ENCODE measurements at places on chromosomes 7 and 10.

DNA sequence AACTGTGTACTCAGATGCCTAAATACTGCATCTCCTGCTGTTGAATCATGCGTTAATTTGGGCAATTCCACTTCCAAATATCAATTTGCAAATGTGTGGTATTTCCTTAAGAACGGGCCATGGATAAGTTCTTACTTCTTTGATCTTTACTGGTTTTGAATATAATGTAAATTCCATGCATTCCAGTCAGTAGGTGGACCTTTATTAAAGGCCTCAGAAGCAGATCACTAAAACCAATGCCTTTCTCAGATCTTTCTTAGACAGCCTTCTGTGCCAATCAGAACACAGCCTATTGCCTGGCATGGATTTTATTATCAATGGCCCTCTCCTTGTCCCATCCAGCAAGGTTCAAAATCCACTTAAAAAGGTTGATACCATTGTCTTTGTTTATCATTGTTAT, 21.5 kb upstream of the POM121L12 start:
- DNase-seq = no peak

DNA sequence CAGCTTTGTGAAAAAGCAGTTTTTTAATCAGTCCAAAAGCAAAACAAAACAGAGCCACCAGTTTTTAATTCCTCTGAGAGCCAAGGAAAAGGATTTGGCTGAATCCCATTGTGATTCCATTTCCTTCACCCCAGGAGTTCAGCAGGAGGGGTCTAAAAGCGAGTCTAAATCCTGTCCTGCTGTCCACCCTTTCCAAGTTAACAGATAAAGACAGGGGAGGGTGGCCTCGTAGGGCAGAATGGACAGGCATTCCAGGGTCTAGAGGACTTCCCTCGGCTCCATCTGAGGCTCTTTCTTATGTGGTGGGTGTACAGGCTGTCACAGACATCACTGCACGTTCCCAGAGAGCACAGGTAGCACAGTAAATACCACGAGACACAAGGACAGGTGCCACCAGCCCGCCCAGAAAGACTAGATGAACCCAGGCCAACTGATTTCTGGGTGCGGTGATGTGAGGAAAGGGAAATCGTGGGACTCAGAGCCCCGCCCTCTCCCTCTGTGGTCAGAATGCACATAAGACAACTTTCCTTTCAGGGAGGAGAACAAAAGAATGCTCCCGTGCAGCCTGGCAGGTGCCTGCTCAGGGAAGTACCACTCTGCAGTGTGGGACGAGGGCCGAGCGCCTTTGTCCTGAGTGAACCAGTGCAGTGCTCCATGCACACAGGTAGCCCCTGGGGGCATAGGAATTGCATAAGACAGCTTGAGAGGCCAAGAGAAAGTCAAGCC, 119.7 kb downstream of the ABLIM1 start:
- peak; percentile 71 for DNase-seq

DNA sequence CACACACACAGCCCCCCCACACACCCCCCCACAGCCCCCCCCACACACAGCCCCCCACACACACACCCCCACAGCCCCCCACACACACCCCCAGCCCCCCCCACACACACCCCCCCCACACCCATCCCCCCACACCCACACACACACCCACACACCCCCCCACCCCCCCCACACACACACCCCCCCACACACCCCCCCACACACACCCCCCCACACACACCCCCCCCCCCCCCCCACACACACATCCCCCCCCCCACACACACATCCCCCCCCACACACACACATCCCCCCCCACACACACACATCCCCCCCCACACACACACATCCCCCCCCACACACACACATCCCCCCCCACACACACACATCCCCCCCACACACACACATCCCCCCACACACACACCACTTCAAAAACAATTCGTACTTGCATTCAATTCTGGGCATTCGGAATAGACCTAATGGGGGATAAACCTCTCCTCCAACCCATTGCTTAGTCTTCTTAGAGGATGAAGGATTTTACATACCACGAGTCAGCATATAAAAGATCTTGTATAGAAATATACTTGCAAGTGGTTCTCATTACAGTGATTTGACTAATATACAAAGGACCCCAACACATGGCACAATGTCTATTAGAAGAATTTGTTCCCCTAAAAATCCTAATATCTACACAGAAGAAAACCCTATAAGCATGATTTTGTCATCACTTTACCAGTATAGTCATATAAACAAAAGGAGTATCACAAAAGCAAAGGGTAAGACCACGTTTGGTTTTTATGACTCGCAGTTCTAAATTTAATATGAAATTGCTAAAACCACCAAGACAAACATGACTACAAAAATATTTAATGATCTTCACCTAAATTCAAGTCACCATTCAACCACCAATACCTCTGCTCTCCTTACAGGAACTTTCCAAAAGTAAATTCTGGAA, 80.9 kb downstream of the DIP2C start:
- DNase-seq = no peak

- no peak for DNase-seq
Observed at GRCh38 chr7:148146346-148146745, 444.2 kb upstream of the C7orf33 start.

GRCh38 chr7:40935435-40935834, 767.5 kb downstream of the INHBA start:
- no peak for DNase-seq

DNA sequence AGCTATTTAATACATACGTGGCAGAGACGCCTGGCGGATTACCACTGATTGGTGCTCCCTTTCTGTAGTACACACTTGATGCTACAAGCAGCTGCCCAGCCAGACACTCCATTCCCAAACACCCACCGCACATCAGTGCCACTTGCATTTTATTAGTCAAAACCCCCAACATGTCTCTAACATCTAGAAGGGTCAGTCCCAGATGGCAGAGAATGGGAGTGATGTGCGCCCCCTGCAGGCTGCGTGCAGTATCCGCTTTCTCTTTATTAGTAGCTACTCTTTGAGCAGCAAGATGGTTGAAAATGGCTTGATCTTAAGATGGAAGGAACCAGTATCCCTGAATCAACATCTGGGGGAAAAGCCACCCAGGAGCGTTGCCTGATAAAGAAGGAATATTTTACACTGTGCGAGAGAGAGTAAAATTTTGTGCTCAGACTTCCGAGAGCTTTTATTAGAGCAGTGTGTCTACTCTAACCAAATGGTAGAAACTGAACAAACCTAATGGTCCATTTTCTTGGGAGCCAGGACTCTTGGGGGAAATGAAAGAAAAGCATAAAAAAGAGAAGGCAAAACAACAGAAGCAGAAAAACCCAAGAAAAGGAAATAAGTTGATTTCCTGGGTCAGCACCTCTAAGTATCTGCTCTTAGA, 78.3 kb downstream of the ST8SIA6 start:
- peak; percentile 74 for DNase-seq

DNA sequence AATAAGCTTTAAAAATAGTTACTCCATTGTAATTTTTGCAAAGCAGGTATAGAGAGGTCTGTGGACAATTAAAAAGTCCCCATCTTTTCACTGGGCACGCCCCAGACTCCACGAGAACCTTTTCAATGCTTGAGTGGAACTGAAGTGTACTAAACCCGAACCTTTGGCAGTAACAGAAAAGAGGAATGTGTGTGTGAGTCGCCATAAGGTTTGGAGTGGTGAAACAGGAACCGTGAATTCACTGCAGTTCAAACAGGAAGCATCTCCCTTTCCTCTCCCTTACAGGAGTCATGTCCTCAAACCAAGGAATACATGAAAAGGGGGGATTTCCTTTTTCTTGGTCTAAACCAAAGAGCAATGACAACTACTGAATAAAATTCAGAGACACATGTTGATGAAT, 23.2 kb downstream of the NDUFB2 start:
- DNase-seq = no peak

GRCh38 chr10:119541459-119542356, 811 bp downstream of the RGS10 start:
- peak; percentile 78 for DNase-seq

DNA sequence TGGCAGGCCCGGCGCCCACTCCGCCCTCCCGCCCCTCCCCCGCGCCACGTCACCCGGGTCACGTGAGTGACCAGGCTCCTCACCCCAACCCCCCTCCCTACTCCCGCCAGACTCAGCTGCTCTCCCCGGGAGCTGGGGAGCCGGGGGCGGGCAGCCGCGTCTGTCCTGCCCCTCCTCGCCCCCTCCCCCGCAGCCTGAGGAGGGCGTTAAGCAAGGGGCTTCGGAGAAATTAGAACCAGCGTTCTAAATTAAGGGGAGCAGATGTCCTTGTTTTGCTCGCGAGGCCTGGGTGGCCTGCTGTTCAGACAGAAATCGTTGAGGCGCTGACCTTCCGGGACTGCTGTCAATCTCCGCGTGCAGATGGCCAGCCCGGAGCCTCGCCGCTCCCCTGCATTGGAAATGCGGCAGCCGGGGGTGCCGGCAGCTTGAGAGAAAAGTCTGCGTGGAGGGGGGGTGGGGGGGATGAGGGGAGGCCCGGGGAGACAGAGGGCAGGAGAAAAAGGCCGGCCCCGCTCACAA, 102.2 kb upstream of the ZNF438 start:
- peak; percentile 79 for DNase-seq

DNA sequence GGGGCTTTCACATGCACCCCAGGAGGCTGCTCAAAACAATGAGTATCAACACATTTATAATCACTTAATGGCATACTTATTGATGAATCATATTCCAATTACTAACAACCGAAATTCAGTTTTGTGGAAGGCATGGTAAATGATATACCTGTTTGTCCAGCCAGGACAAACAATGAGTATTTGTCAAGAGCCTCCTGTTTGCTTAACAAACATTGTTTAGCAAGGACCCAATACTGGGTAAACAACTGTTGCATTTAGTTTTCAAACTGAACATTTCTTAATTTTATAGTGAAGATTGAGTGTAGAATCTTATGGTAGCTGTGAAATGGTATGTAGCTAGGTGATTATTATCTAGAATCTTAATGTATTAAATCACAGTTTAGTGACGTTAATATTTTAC, 473.7 kb downstream of the ATRNL1 start:
- no peak for DNase-seq

GRCh38 chr7:116249969-116250553, 39.7 kb downstream of the TES start:
- no peak for DNase-seq

GRCh38 chr10:112202561-112203241, 19.1 kb upstream of the GPAM start:
- DNase-seq = no peak

DNA sequence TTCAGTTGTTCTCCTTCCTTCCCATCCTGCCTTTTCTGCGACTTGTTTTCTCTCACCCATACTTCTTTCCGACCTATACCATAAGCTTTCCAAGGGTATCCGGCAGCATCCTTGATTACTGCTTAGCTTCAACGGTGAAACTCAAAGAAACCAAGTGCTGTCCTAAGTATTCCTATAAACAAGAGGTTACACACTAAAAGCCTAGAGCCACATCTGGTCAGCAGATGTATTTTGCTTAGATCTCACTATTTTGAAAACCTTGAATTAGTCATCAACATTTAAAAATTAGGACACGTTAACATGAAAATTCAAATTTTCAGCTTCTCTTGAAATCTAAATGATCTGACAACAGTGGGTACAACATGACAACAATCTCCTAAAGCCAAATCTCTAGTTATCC, 20.0 kb downstream of the ARHGAP21 start:
- no peak for DNase-seq

DNA sequence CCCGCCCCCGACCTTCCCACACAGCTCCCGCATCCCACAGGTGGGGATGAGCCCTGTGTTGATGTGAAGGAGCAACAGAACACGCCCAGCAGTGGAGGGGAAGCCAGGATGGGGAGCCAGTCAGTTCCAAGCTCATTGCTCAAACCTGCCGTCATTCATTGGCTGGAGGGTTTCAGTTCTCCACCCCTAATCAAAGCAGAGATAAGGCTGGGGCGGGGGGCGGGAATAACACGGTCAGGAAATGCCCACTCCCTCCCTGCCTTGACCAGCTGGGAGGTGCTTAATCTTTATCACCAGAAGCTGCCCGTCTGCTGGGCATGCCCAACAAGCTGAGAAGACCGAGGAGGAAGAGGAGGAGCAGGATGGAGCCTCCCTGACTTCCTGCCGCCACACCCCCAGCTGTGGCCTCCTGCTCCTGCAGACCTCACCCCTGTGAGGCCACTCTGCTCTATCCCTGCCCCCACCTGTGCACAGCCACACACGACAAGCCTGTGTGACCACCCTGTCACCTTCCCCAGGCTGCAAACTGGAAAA, 265.1 kb downstream of the ZEB1 start:
- no peak for DNase-seq

- DNase-seq = peak; percentile 54
Observed at GRCh38 chr7:44735403-44736165, 13.1 kb upstream of the ZMIZ2 start.

GRCh38 chr10:89153116-89153515, 54.0 kb downstream of the CH25H start:
- DNase-seq = no peak

GRCh38 chr10:121188005-121188404, 336.8 kb downstream of the WDR11 start:
- DNase-seq = no peak

DNA sequence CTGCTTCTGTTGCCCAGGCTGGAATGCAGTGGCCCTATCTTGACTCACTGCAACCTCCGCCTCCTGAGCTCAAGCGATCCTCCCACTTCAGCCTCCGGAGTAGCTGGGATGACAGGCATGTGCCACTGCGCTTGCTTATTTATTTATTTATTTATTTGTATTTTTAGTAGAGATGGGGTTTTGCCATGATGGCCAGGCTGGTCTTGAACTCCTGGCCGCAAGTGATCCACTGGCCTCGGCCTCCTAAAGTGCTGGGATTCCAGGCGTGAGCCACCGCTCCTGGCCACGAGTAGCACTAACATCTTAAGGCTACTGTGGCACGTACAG, 70.9 kb downstream of the CARD11 start:
- DNase-seq = peak; percentile 16

GRCh38 chr7:50627824-50628361, 62.7 kb upstream of the DDC start:
- DNase-seq = no peak

DNA sequence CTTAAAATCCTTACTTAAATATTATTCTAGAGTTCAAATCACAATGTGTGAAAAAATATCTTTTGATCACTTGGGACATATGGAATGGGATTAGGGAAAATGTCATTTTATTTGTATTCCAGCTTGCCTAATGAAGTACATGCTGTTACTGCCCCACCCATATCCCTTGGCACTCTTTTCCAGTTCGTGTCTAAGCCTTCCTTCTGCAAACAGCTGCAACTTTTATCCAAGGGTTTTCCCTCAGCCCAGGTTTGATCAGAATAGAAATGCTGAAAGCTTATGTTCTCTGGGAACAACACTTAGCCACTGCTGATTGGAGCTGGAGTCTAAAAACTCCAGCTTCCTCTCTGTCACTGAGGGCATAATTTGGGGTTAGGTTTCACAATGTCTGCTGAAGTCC, 214.1 kb upstream of the FAM3C start:
- no peak for DNase-seq

DNA sequence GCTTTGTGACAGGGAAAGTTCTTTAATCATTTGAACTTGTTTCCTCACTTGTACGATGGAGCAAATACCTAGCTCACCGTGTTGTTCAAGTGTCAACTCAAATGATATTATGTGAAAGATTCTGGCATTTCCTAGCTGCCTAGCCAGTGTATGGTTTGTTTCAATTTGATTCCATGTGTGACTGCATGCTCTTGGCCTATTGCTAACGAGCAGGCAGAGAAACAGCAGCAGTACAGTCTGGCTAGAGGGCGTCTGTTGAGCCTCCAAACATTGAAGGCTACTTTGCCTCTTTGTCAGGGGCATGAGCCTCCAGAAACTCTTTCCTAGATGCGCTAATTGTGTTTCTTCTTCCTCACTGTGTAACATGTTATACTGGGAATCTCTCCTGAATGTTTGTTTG, 417.4 kb downstream of the EXOC4 start:
- DNase-seq = no peak

GRCh38 chr10:90304533-90304932, 553.3 kb downstream of the HTR7 start:
- no peak for DNase-seq

- no peak for DNase-seq
Observed at GRCh38 chr10:120701381-120701780, 149.8 kb upstream of the WDR11 start.
